Activated naive CD8-positive, alpha-beta T cell treated with anti-CD3 and anti-CD28 coated beads for 36 hours (primary cell): ENCODE measurements at places on chromosomes 11 and 22. TPM values are rescaled to one million over a fixed set of nuclear protein-coding genes. Genes with fewer than 3 reads are reported as not detected.

- H3K27me3 ChIP-seq, result no peaks in the 10 kb centered on the region
- no peak overlapping the region for H3K4me3 ChIP-seq
- H3K27ac ChIP-seq, result no peak overlapping the region
Measured at GRCh38 chr11:26014456-26015115, 317.3 kb upstream of the ANO3 start.

The UPK2 gene
- total RNA-seq, result 0.48 TPM

- H3K27me3 ChIP-seq, result no peaks in the 10 kb centered on the region
- H3K4me3 ChIP-seq, result no peak overlapping the region
- H3K4me1 ChIP-seq, result peaks cover 10% of the 10 kb centered on the region
- no peak overlapping the region for H3K27ac ChIP-seq
- H3K36me3 ChIP-seq, result peaks cover 2% of the 10 kb centered on the region
Measured at GRCh38 chr22:23199159-23199558, 18.9 kb downstream of the BCR start.

GRCh38 chr11:91698845-91699244 lies 525.8 kb upstream of the FAT3 start:
- no peaks in the 10 kb centered on the region for H3K27me3 ChIP-seq
- H3K27ac ChIP-seq, result no peak overlapping the region
- no peak overlapping the region for H3K4me3 ChIP-seq
- H3K36me3 ChIP-seq, result no peaks in the 10 kb centered on the region

The MAPK8IP1 gene
- total RNA-seq, result 0.56 TPM

The ADM2 gene
- total RNA-seq, result 6.7 TPM

DNA sequence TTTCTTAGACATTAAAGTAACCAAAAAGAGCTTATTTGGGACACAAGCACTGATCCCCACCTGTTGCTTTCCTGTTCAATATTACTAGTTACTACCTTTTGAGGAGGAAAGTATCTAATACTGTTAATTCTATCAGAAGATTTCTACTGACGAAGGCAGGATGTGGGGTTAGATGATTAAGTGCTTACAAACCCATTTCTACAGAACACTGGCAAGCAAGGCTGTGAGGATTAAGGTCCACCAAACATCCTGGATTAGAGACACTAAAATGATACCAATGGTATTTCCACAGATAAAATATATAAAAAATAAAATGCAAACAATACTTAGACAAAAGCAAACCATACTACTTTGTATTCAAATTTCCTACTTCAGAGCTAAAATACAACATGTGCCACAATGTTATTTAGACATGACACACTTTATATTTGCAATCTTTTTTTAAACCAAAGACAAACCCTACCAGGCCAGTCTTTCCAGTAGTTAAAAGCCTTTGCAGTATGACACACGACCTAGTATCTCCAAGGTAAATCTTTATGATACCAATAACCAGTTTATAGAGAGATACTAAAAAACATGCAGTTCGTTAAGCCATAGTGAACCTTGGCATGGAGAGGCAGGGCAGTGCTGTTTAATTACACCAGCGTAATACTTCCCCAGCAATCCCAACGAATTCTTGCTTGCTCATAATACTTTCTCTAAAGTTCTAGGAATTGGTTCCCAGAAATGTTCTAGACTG lies 71.2 kb upstream of the TP53AIP1 start:
- H3K4me1 ChIP-seq, result no peaks in the 10 kb centered on the region
- no peaks in the 10 kb centered on the region for H3K27me3 ChIP-seq
- peaks cover 2% of the 10 kb centered on the region for H3K36me3 ChIP-seq
- no peak overlapping the region for H3K4me3 ChIP-seq
- no peak for DNase-seq
- H3K27ac ChIP-seq, result no peak overlapping the region

GRCh38 chr11:35387111-35387982 lies 32.0 kb downstream of the SLC1A2 start:
- no peak for DNase-seq
- H3K36me3 ChIP-seq, result no peaks in the 10 kb centered on the region
- H3K27me3 ChIP-seq, result no peaks in the 10 kb centered on the region
- no peak overlapping the region for H3K27ac ChIP-seq
- peaks cover 30% of the 10 kb centered on the region for H3K4me1 ChIP-seq

- no peak overlapping the region for H3K27ac ChIP-seq
- peaks cover 15% of the 10 kb centered on the region for H3K27me3 ChIP-seq
- H3K36me3 ChIP-seq, result no peaks in the 10 kb centered on the region
- no peak overlapping the region for H3K4me3 ChIP-seq
- no peaks in the 10 kb centered on the region for H3K4me1 ChIP-seq
- DNase-seq, result no peak
Measured at GRCh38 chr11:123416566-123416965, 13.5 kb upstream of the GRAMD1B start.

GRCh38 chr11:132856032-132856431 lies 676.3 kb downstream of the OPCML start:
- H3K27me3 ChIP-seq, result peaks cover 11% of the 10 kb centered on the region
- no peaks in the 10 kb centered on the region for H3K36me3 ChIP-seq
- no peaks in the 10 kb centered on the region for H3K4me1 ChIP-seq
- no peak overlapping the region for H3K27ac ChIP-seq
- no peak for DNase-seq

GRCh38 chr11:57599381-57599780 lies 1.9 kb downstream of the SERPING1 start:
- no peak overlapping the region for H3K4me3 ChIP-seq
- no peaks in the 10 kb centered on the region for H3K36me3 ChIP-seq
- DNase-seq, result no peak
- peaks cover 30% of the 10 kb centered on the region for H3K27me3 ChIP-seq
- H3K4me1 ChIP-seq, result peaks cover 2% of the 10 kb centered on the region

The ELMOD1 gene
- total RNA-seq, result not detected

The TRPC6 gene
- total RNA-seq, result not detected

The PELI3 gene
- 5.8 TPM for total RNA-seq

DNA sequence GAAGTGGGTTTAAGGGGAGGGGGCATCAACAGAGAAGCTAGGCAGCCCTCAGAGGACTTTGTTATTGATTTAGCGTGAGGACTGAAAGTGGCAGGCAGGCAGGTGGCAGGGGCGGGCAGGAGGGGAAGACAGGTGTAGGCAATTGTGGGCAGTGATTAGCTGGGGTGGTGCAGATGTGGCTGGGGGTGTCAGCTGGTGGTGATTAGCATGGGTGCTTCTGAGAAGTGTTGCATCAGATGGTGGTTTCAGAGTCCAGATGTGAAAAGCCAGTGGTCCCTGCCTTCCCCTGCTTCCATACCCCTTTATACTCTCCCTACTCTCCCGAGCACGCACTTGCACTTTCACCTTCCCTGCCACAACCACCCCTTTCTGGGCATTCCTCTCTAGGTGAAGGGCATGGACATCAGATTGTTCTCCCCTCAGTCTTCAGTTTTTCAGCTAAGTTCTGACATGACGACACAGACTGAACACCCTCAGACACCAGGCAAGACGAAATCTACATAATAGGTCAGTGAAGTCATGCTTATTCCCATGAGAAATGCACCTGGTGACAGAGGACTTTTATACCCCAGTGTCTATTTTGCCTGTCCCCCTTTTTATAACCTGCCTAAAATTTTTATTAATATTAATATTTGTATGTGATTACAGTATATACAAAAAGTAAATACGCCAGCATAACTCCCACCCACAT lies 435.7 kb upstream of the CADM1 start:
- no peaks in the 10 kb centered on the region for H3K4me1 ChIP-seq
- no peak for DNase-seq
- H3K4me3 ChIP-seq, result no peak overlapping the region
- H3K27me3 ChIP-seq, result peaks cover 3% of the 10 kb centered on the region
- no peak overlapping the region for H3K27ac ChIP-seq

The PRDM11 gene
- total RNA-seq, result 4.7 TPM

The MICAL3 gene
- total RNA-seq, result 41.3 TPM

DNA sequence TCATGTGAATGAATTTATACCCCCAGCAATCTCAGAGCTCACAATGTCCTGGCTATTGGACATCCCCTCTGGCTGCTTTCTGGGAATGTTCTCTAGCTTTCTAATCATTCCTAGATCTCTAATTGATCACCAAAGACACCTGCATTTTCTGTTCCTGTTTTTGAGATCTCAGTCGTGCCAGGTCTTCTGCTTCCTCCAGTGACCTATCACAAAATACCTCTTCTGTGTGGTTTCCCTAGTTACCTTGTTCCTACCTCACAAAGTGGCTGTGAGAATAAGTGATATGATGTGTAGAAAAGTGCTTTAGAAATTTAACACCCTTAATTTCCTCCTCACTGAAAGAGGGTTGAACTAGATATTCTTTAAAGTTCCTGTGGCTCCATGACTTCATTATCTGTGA lies 92.2 kb downstream of the LUZP2 start:
- H3K27me3 ChIP-seq, result no peaks in the 10 kb centered on the region
- no peak for DNase-seq
- no peaks in the 10 kb centered on the region for H3K4me1 ChIP-seq
- H3K4me3 ChIP-seq, result no peak overlapping the region

The SHANK2 gene
- total RNA-seq, result not detected

- no peaks in the 10 kb centered on the region for H3K4me1 ChIP-seq
- no peak overlapping the region for H3K27ac ChIP-seq
- H3K4me3 ChIP-seq, result no peak overlapping the region
- no peaks in the 10 kb centered on the region for H3K36me3 ChIP-seq
- no peak for DNase-seq
Measured at GRCh38 chr11:91296629-91297028, 928.0 kb upstream of the FAT3 start.

The TMEM191B gene
- total RNA-seq, result 1.5 TPM

GRCh38 chr11:6926208-6927029 lies at the start of gene ZNF215:
Gene ZNF215 (plus strand): TSS chr11:6926426. CDS start chr11:6932273, 5,847 bp downstream.
- H3K4me1 ChIP-seq, result peaks cover 14% of the 10 kb centered on the region
- peak; percentile 73 for DNase-seq
- peaks cover 56% of the 10 kb centered on the region for H3K27me3 ChIP-seq
- peaks cover 2% of the 10 kb centered on the region for H3K36me3 ChIP-seq
- peak within 1 kb of the TSS; percentile 27 for H3K27ac ChIP-seq

DNA sequence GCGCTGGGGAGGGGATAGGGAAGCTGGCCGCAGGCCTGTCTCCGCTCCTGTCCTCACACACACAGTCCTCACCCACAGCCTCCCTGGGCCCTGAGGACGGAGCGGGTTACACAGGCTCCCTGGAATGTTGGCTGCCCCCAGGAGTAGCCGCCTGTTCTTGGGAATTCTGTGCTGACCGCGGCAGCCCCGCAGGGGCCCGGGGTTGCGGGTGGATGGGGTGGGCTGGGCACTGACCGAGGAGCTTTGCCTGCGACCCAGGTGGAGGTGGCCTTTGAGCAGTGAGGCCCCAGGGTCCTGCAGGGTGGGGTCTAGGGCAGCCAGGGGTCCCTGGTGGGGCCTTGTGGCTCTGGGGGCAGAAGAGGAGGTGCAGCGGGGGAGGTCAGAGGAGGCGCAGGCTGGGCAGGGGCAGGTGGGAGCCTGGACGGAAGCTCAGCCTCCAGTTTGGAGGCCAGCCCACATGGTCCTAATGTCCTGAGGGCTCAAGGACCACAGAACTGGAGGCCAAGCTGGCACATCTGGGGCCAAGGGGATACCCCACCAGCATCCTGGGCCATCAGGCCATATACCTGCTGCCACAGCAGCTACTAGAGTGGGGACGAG lies 6.6 kb upstream of the MRGPRG start:
- no peaks in the 10 kb centered on the region for H3K36me3 ChIP-seq
- H3K4me1 ChIP-seq, result peaks cover 6% of the 10 kb centered on the region
- no peak for DNase-seq
- peaks cover 10% of the 10 kb centered on the region for H3K27me3 ChIP-seq
- H3K4me3 ChIP-seq, result no peak overlapping the region

The SCGB1A1 gene
- total RNA-seq, result not detected

The UCP3 gene
- total RNA-seq, result 1.1 TPM

DNA sequence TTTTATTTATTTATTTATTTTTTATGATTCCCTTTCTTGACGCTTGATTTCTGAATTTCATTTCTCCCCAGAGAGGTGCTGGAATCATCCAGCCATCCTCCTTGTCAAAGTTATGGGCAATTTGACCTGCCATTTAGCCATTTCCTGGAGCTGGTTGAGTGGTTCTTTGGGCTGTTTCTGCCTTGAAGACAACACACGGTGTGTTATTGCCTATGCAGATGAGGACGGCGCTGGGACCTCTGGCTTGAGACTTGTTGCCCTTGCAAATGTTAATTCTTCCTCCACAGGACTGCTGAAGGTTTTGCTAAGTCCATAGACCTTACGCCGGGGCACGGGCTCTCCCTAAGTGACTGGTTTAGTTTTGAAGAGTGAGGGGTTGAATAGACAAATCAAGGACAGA lies 147.9 kb upstream of the PLET1 start:
- no peak overlapping the region for H3K4me3 ChIP-seq
- no peaks in the 10 kb centered on the region for H3K4me1 ChIP-seq
- H3K27ac ChIP-seq, result no peak overlapping the region
- H3K27me3 ChIP-seq, result peaks cover 4% of the 10 kb centered on the region

- H3K27me3 ChIP-seq, result no peaks in the 10 kb centered on the region
- no peak overlapping the region for H3K4me3 ChIP-seq
- no peak overlapping the region for H3K27ac ChIP-seq
- no peak for DNase-seq
- H3K4me1 ChIP-seq, result peaks cover 22% of the 10 kb centered on the region
Measured at GRCh38 chr11:2775083-2775625, 75.4 kb upstream of the KCNQ1OT1 start.

DNA sequence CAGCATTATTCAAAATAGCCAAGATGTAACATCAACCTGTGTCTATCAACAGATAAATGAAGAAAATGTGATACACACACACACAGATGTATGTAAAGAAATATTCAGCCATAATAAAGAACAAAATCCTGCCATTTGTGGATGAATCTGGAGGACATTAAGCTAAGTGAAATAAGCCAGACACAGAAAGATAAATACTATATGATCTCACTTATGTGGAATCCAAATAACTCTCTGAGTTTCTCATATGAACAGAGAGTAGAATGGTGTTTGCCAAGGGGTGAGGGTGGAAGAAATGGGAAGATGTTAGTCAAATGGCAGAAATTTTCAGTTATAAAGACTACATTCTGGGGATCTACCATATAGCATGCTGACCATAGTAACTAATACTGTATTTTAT lies 224.2 kb downstream of the GUCY1A2 start:
- DNase-seq, result no peak
- no peak overlapping the region for H3K27ac ChIP-seq
- H3K4me3 ChIP-seq, result no peak overlapping the region

DNA sequence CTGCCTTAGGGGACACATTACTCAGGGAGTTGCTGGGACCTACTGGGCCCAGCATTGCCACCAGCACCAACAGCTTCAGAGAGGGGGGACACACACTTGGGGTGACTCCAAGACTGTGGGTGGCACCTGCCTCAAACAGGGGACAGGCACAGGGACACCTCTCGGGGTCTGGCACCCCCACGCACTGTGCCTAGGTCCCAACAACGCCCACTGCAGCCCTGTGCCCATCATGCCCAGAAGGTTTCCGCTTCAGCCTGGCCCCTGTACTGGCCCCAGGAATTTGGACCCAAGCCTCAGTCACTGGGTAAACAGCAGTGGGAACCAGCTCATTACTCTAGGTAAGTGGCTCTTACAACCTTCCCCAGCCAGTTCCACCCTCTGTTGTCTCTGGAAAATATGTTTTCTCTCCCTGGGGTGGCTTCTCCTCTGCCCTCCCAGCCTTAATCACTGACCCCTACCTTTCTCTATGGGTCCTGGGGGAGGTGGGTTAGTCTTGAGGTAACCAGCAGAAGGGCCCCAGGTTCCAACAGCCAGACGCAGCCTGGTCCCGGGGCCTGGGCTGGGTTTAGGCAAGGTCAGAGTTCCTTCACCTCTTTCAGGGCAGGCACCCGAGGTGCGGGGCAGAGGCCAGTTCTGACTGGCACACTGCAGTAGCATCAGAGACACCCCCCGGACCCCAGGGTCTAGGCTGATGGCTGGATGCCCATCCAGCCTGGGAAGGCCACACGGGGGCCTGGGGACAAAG lies 123.6 kb downstream of the MED15 start:
- H3K4me3 ChIP-seq, result no peak overlapping the region
- no peak for DNase-seq
- no peak overlapping the region for H3K27ac ChIP-seq
- peaks cover 10% of the 10 kb centered on the region for H3K27me3 ChIP-seq
